ENCODE measurements at places on chromosomes 5 and 9.

DNA sequence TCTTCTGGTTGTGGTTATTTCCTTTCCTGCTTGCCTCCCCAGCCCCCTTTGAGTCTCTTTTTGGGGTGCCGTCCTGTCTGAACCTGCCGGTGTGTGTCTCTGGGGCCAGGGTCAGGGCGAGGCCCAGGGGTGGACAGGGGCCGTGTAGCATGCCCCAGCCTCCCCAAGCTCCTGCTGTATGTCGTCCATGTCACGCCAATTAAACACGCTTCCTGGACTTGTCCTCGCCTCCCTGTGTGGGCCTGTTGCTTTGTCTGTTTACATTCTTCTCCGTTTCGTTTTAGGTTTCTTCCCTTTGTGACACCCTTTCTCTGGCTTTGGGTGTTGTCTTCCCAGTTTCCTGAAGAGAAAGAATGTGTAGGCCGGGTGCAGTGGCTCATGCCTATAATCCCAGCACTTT is 28.5 kb upstream of the HMCN2 start:
- DNase-seq: peak; percentile 85

DNA sequence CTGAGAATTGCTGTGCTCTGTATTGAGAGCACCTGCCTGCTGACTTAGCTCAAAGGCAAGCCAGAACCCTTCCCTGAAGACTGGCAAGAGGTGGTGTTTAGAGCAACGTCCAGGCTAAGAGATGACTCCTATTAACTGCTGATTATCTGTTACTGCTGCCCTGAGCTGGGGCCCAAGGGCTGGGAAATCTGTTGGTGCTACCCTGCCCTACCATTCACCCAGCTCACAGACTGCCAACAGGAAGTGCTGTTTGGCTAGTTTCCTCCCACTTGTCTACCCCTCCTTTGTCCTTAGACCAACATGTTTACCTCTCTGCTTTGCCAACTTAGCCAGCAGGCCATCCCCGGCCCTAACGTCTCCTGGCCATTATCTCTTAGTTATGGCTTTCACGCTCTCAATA is 6.9 kb downstream of the RAB24 start:
- no peak for DNase-seq

DNA sequence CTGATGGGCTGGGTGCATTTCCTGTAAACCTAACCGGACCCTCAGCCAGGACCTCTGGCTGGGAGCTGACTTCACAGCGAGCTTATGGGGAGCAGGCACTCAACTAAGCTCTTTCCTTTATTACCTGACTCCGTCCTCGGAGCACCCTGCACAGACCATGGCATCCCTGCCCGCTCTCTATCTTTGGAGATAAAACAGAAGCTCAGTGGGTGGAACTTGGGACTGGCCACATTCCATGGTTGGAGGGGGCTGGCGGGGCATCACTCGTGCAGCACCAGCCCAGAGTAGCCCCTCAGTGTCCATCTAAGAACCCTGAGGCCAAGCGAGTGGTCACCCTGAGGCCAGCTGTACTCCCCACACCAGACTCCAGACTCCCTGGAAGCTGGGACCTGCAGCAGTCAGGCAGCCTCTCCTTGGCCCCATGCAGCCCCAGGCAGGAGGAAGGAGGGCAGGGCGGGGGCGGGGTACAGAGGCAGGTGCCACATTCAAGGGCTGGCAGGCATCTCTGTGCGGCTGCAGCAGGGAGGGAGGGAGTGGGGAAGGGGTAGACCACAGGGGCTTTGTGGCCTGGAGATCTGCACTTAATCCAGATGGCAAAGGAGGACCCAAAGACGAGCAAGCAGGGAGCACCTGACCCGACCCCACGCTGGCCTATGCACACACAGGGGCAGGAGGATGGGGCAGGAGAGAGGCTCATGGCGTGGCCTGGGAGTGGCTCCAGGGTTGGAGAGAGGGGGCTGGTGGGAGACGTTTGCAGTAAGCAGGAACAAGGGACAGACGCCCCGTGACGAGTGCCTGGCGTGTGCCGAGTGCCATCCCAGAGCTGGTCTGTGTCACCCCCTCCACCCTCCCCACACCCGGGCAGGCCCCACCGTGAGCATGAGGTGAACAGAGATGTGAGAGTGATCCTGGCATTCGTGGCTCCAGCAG is 26.1 kb downstream of the GLT6D1 start:
- no peak for DNase-seq

- DNase-seq: no peak
Measured at GRCh38 chr5:13994621-13995253, 50.2 kb upstream of the DNAH5 start.

DNA sequence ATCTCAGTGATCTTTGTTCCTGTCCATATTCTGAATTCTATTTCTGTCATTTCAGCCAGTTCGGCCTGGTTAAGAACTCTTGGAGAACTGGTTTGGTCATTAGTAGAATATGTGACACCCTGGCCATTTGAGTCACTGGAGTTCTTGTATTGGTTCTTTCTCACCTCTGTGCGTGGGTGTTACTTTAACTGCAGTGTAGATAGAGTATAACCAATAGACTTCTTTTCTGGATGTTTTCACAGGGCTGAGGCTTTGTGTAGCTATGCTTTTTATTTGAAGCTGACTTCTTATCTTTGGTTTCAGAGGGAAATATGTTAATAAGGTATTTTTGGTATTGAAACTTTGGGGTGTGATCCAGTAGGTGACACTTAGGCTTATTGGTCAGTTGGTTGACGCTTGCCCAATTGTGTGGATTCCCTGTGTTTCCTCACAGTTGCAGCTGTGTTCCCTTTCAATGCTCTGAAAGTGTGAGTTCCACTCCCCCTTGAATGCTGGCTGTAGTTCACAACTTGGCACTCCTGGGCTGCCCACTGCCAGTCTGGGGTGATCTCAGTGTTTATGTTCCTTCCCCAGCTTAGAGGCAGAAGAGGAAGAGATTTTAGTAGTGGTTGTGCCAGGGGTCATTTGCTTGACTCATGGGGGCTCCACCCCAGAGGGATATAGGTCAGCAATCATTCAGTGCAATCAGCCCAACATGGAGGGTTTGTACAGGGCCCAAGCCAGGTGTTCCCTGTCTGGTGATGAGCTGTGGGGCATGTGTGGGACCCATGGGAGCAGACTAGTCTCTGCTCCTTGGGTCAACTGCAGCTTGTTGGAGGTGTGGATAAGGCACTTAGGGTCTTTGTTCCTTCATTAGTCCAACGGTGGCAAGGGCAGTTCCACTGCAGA is 34.9 kb upstream of the TEK start:
- DNase-seq: no peak

GRCh38 chr5:78522476-78523260 is 125.9 kb downstream of the LHFPL2 start:
- no peak for DNase-seq

DNA sequence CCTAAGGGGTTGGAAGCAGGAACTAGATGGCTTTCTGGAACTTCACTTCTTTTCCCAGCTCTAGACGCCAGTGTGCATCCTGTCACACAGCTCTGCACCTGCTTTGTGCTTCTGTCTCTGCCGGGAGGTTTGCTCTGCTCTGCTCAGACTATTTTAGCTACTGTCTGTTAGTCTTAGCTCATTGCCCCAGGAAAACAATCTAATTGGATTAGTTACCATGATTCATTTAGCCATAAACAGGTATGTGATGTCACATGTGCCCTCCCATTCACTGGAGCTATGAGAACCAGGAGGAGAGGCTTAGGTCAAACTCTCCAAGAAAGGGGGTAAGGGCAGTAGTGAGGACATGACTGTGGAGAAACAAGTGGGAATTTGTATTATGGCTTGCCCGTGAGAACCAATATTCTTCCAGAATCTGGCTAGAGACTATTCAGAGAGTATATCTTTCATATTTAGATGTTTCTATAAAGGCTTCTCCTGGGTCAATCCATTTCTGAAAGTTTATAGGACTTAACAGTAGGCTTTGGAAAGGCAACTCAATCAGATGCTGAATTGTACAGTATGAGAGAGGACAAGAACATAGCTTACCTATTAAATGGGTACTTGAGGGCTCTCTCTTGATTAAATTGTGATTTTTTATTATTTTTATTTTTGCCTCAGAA is 22.4 kb upstream of the NREP start:
- no peak for DNase-seq

GRCh38 chr5:32312197-32312594 is 543 bp downstream of the MTMR12 start:
- no peak for DNase-seq

DNA sequence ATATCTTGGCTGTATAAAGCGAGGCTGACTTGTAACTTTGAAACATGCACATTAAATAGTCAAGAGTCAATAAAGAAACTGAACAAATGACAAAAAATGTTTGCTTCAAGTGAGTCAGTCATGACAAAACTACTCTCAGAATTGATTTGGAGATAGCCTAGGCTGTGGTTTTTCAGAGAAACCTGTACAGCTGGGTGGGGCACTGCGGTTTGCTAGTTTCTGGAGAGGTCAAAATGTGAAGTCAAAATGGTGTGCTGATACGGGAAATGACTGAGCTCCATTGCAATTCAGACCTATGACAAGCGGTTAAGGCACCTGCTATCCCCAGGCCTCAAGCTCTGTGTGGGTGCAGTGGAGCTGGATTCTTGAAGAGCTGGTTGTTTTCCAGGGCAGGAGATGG is 10.3 kb upstream of the CD180 start:
- peak; percentile 99 for DNase-seq

DNA sequence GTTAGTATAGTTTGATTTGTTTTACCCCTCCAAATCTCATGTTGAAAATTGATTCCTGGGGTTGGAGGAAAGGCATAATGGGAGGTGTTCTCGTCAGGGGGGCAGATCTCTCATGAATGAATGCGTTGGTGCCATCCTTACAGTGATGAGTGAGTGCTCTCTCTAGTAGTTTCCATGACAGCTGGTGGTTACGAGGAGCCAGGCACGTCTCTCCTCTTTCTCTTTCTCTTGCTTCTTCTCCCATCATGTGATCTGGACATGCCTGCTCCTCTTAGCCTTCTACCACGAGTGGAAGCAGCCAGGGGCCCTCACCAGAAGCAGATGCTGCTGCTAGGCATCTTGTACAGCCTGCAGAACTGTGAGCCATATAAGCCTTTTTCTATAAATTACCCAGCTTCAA is 454.1 kb downstream of the EFNA5 start:
- DNase-seq: no peak

- no peak for DNase-seq
Measured at GRCh38 chr5:96986450-96986849, 50.6 kb downstream of the LNPEP start.

DNA sequence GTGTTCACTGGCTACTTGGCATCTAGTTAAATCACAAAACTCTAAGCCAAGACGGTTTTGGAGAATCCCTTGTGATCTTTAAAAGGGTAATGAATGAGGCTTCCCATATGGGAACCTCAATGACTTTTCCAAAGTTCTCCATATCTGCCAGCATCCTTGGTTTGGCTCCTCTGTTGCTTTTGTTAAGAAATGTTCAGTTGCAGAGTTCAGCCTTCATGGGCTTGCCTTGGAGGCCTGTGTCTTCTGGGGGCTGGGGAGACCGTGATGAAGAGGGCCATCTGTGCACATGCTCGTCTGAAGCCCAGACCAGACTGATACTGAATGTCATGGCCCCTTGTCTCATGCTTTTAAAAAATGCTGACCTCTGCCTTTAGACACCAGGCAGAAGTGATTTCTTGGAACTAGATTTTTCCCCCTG is 84.3 kb downstream of the RAI14 start:
- DNase-seq: no peak

GRCh38 chr5:34718516-34718915 is 62.4 kb downstream of the RAI14 start:
- no peak for DNase-seq

GRCh38 chr9:38652486-38652885 is 32.1 kb upstream of the ANKRD18A start:
- DNase-seq: no peak

GRCh38 chr5:79508354-79508753 is 5.6 kb downstream of the HOMER1 start:
- DNase-seq: no peak

- DNase-seq: no peak
Measured at GRCh38 chr5:132782101-132782500, 5.1 kb upstream of the SEPTIN8 start.

GRCh38 chr5:38925154-38925925 is 79.5 kb downstream of the OSMR start:
- DNase-seq: no peak

DNA sequence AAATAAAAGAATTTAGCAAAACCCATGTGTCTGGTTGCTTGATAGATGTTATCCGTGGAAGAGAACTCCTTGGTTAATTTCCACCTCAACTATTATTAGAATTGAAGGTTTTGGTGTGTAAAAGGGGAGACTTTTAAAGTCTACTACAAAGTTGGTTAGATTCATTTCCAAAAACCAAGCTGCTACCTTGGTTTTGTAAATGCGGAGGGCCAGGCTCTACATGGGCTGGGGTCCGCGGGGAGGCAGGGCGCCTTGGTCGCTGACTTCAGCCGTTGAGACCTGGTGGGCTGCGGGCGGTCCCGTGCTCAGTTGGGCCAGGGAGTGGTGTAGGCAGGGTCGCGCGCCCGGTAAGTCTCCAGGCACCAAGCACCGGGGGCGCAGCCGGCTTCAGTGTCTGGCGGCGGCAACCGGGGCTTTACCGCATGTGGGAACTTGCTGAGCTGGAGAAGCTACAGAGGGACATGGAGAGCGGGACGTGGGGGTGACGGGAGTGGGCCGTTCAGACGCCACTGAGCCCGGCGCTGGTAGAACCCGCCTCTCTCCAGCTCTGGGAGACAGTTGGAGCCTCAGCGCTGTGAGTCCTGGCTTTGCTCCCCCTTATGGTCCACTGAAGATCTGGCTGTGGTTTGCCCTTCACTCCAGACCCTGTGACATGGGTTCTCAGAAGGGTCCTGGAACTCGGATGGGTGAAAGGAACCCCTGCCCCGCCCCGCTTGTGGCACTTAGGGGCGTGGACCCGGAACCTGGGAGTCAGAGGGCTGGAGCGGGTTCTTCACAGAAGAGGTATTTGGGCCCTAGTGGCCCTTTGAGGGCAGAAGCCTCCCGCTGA is 11.8 kb downstream of the NR2F1 start:
- DNase-seq: no peak

DNA sequence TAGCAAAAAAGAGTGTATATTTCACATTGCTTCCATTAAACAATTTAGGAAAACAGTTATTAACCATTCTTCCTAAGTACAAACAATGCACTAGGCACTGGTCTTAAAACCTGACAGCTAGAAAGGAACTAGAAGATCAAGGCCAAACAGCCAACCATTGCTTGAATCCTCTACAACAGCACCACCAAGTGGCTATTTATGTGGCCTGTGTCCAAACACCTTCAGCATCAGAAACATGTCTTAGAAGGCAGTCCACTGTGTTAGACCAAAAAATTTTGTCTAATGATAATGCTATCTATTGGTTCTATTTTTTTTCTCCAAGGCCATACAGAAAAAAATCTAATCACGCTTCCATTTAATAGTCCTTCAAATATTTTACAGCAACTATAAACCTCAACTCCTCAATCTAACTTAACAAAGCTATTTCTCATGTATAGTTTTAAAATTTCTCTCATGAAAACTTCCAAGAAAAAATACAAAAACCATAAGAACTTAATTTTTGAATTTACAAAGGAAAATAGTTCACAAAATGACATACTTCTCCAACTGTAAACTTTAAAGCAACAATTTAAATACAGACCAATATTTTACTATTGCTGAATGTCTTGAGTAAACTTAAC is 36.1 kb downstream of the CAAP1 start:
- peak; percentile 62 for DNase-seq

- DNase-seq: peak; percentile 49
Measured at GRCh38 chr5:61658592-61659008, 326.5 kb downstream of the ZSWIM6 start.

GRCh38 chr5:103424453-103425205 is 138.0 kb downstream of the NUDT12 start:
- DNase-seq: no peak

All from foreskin keratinocyte (primary cell).